Activated CD4-positive, alpha-beta memory T cell treated with anti-CD3 and anti-CD28 coated beads, Interleukin-2, amount 10 ng/mL, durations not matched to agents 7 days and 5 days (primary cell): ENCODE measurements at places on chromosomes 4 and X. TPM values are rescaled to one million over a fixed set of nuclear protein-coding genes. Genes with fewer than 3 reads are reported as not detected.

GRCh38 chr4:61805227-61805626 is 605.1 kb downstream of the ADGRL3 start:
- H3K27ac ChIP-seq, result no peak overlapping the region
- H3K27me3 ChIP-seq, result no peaks in the 10 kb centered on the region
- no peaks in the 10 kb centered on the region for H3K36me3 ChIP-seq
- no peak for DNase-seq
- H3K4me1 ChIP-seq, result no peaks in the 10 kb centered on the region

- H3K27me3 ChIP-seq, result no peaks in the 10 kb centered on the region
- no peak for DNase-seq
- peaks cover 11% of the 10 kb centered on the region for H3K4me1 ChIP-seq
- H3K36me3 ChIP-seq, result no peaks in the 10 kb centered on the region
- H3K4me3 ChIP-seq, result no peak overlapping the region
- H3K27ac ChIP-seq, result no peak overlapping the region
These were observed 8.3 kb upstream of the RAP2C start for GRCh38 chrX:132227383-132228112.

GRCh38 chr4:64538219-64538618 is 129.0 kb upstream of the TECRL start:
- H3K36me3 ChIP-seq, result no peaks in the 10 kb centered on the region
- no peaks in the 10 kb centered on the region for H3K4me1 ChIP-seq
- H3K27me3 ChIP-seq, result no peaks in the 10 kb centered on the region
- no peak overlapping the region for H3K4me3 ChIP-seq
- no peak overlapping the region for H3K27ac ChIP-seq

GRCh38 chr4:54539500-54540029 is 118.2 kb upstream of the KIT start:
- H3K4me1 ChIP-seq, result no peaks in the 10 kb centered on the region
- H3K27me3 ChIP-seq, result no peaks in the 10 kb centered on the region
- no peak overlapping the region for H3K27ac ChIP-seq
- DNase-seq, result no peak
- no peaks in the 10 kb centered on the region for H3K36me3 ChIP-seq

- peaks cover 4% of the 10 kb centered on the region for H3K27me3 ChIP-seq
- peaks cover 21% of the 10 kb centered on the region for H3K4me1 ChIP-seq
- H3K36me3 ChIP-seq, result peaks cover 11% of the 10 kb centered on the region
- H3K4me3 ChIP-seq, result no peak overlapping the region
- H3K27ac ChIP-seq, result no peak overlapping the region
These were observed 2.3 kb upstream of the CHIC2 start for GRCh38 chr4:54066718-54067129.

- no peak for DNase-seq
- H3K36me3 ChIP-seq, result no peaks in the 10 kb centered on the region
- H3K4me1 ChIP-seq, result peaks cover 16% of the 10 kb centered on the region
- no peak overlapping the region for H3K27ac ChIP-seq
These were observed 70.5 kb upstream of the IRF2 start for GRCh38 chr4:184544788-184545409.

DNA sequence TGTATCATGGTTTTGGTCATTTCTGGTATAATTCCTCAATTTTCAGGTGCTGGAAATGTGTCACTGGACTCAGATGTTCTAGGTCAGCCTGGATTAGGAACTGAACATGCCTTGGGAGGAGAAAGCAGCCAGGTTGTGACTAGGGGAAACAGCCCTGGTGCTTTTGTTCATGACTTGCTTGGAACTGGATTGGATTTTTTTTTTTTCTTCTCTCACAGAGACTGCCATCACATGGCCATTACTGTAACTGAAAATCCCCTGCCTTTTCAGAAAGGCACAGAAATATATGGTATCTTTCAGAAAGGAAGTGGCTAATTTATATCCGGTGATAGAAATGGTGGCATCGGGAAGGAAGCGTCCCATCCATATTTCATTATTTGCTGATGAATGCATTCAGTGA is 34.6 kb downstream of the SEPTIN11 start:
- peaks cover 52% of the 10 kb centered on the region for H3K27me3 ChIP-seq
- peaks cover 60% of the 10 kb centered on the region for H3K4me1 ChIP-seq
- DNase-seq, result no peak
- peak overlapping the region; percentile 32 for H3K27ac ChIP-seq
- no peak overlapping the region for H3K4me3 ChIP-seq

DNA sequence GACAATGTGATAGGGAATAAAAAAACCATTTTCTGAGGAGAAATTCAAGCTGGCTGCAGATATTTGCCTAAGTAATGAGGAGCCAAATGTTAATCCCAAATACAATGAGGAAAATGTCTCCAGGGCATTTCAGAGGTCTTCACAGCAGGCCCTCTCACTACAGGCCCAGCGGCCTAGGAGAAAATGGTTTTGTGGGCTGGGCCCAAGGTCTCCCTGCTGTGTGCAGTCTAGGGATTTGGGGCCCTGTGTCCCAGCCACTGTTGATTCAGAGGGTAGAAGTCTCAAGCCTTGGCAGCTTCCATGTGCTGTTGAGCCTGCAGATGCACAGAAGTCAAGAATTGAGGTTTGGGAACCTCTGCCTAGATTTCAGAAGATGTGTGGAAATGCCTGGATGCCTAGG is 778.7 kb downstream of the CENPC start:
- H3K36me3 ChIP-seq, result no peaks in the 10 kb centered on the region
- DNase-seq, result no peak
- H3K4me3 ChIP-seq, result no peak overlapping the region
- H3K4me1 ChIP-seq, result no peaks in the 10 kb centered on the region
- H3K27ac ChIP-seq, result no peak overlapping the region

Gene CXCL9
- total RNA-seq, result not detected

Gene PAK3
- total RNA-seq, result 1.4 TPM

Gene SPCS3
- 215 TPM for total RNA-seq
